ENCODE measurements at places on chromosomes 5 and 9.

GRCh38 chr5:92002721-92003274, 619.7 kb upstream of the ARRDC3 start:
- no peak for DNase-seq

DNA sequence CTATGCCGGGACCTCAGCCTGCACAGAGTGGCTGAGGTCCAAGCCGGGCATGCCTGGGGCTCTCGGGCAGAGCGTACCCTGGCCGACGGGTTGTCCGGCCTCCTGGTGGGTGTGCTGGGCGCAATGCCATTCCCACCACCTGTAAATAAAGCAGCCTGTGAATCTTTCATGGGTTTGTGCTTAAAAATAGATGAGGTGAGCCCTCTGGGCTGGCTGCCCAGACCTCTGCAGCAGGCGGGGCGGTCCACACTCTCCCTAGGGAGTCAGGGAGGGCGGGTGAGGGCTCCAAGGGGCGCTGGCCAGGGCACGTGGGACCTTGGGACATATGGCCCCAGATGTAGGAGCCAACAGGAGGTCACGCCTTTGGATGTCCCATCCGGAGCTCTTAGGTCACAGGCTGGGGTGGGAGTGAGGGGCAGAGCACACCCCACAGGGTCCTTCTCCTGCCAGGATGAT, 3.6 kb upstream of the AGPAT2 start:
- DNase-seq, result no peak

DNA sequence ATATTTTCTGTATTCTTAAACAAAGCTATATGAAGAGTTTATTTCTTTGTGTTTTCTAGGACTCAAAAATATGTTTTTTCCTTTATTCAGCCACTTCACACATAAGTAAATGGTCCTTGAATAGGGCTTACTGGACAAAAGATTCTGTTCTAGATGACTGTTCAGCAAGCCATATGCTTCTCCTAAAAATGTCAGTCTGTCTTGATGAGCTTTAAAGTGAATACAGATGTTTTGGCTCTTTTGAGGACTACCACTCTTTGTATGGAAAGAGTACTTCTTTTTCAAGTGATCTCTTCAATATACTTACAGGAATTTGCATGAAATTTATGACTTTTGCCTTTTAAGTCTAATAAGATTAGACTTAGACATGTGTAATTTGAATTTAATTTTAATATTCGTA, 8.4 kb downstream of the NDUFS4 start:
- DNase-seq, result no peak

GRCh38 chr9:31824860-31825259, 559.6 kb upstream of the ACO1 start:
- DNase-seq, result no peak

GRCh38 chr9:119951090-119951489, 581.9 kb upstream of the BRINP1 start:
- no peak for DNase-seq

- DNase-seq, result no peak
These were observed 25.1 kb downstream of the GDNF start for GRCh38 chr5:37814699-37815098.

DNA sequence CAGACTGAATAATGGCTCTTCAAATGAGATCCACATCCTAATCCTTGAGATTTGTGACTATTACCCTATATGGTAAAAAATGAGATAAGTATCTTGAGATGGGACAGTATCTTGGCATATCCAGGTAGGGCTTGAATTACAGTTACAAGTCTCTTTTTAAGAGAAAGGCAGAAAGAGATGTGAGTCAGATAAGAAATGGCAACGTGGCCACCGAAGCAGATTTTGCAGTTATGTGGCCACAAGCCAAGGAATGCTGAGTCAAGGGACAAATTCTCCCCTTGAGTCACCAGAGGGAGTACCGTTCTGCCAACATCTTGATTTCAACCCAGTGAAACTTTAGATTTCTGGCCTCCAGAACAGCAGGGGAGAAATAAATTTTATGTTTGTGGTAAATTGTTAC, 1983.0 kb upstream of the C9orf72 start:
- no peak for DNase-seq

GRCh38 chr5:111935009-111935408, 178.0 kb upstream of the NREP start:
- no peak for DNase-seq

- DNase-seq, result no peak
These were observed 115.3 kb downstream of the UNC13B start for GRCh38 chr9:35277171-35277520.

DNA sequence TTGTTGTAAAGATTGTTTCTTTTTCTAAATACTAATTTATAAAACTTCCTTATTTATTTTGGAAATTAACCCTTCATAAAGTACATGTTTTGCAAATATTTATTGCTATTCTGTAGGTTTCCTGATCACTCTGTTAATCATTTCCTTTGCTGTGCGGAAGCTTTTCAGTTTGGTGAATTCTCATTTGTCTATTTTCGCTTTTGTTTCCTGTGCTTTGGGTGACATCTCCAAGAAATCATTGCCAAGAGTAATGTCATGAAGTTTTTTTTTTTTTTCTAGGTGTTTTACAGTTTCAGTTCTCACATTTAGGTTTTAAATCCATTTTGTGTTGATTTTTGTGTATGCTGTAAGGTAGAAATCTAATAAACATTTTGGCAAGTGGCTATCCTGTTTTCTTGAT, 1899.8 kb upstream of the ACO1 start:
- DNase-seq, result no peak

DNA sequence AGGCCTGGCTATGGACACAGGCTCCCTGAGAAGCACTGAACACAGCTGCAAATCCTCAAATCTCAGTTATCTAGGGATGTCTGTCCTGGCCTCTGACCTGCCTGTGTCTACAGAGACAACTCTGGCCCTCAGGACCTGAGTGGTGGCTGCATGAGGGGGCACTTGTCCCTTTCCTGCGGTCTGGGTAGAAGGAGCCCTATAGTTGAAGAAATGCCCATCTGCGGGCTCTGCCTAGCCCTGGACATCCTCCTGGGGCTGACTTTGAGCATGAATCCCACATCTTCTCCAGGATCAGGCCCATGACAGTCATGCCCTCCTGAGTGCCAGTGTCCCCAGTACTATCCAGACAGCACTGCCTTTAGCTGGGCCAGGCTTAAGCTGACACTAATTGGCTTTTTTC, 10.0 kb downstream of the DNAJB5 start:
- no peak for DNase-seq

- no peak for DNase-seq
These were observed 192.2 kb downstream of the C9orf152 start for GRCh38 chr9:110015759-110016158.

DNA sequence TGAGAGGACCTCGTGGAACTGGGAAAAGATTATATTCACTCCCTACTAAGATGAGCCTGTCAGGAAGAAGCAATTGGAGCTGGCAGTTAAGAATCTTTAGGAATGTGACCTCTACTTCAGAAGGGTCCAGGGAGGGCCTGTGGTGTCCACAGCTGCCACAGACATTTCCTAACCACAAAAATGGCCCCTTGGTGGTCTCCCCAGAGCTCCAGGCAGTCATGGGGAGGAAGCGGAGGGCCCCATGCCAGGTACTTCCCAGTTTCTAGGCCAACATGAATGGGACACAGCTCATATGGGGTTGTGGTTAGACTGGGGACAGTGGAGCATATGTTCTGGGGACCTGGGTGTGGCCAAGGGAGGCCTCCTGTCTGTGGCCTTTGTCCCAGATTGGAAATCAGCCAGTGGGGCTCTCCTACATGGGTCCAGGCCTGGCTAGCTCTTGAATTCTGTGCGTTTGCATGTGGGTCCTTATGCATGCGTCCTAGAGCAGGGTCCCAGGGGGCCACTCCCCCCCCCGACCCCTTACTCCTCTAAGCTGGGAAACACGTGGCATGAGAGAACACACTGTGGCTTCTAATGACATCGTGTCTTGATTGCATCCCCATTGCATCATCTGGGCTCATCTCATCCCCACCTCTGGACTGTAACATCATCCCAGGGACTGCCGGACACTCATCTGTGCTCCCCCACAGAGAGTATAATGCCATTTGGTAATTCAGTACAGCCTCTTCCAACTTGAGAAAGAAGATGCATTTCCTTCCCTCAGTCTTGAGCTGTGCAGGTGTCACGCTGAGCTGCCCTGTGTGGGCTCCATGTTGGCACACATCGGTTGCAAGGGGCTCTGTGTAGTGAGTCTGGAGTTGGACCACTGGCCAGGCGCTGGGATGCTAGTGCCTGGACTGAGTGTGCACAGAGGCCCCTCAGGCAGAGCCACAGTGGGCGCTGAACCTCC, 31.3 kb downstream of the IRF1 start:
- DNase-seq, result no peak

DNA sequence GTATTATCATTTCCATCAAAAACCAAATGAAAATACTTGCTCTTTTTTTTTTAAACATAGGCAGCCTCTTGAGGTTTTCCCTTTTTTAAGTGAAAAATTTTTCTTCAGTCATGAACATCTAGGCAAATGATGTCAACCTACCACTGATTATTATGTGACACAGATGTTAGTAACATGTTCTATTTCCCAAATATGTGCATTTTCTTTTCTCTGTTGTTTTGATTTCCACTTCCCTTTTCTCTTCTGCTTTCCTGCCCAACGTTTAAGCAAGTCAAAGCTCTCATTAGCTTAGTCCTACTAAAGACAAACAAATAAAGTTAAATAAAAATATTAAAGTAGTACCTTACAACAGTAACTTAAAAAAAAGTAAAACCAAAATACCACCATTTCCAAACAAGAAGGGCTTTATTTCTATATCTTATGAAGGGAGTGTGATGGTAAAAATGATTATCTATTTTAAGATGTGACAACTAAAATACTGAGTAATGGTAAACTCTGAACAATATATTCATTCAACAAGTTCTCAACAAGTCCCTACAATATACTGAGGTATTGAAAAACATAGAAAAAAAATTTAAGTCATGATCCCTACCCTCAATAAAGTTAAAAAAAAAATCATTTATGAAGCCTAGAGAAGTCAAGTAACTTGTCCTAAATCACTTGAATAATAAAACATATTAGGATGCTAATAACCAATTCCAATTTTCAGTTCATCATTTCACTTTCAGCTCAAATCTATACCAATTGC, 9.4 kb downstream of the SLC38A9 start:
- no peak for DNase-seq

DNA sequence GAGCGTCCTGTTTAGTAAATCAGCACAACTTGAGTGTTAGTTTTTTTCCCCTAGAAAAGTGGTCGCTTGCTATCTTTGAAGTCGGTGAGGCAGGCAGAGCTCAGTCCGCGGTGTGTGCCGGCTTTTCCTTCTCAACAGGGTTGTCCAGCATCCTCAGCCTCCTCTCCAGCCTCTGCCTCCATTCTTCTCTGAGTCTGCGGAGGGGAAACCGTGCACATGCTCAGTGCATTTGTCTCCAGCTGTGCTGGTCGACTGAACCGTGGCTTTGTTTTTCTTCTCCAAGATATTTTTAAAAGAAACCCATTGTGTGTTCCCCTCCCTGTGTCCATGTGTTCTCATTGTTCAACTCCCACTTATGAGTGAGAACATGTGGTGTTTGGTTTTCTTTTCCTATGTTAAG, 25.3 kb downstream of the FAM240B start:
- no peak for DNase-seq

DNA sequence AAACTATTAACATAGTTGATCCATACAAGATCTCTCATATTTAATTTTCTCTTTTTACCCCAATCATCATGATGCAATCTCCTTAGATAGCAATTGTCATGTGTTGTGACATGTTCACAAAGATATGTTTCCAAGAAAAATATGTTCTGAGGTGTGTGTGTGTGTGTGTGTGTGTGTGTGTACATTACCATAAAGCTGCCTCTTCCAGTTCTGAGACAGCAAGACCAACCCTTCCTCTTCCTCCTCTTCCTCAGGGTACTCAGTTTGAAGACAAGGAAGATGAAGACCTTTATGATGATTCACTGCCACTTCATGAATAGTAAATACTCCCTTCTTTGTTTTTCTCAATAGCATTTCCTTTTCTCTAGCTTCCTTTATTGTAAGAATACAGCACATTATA, 303.3 kb upstream of the PRDM9 start:
- no peak for DNase-seq

DNA sequence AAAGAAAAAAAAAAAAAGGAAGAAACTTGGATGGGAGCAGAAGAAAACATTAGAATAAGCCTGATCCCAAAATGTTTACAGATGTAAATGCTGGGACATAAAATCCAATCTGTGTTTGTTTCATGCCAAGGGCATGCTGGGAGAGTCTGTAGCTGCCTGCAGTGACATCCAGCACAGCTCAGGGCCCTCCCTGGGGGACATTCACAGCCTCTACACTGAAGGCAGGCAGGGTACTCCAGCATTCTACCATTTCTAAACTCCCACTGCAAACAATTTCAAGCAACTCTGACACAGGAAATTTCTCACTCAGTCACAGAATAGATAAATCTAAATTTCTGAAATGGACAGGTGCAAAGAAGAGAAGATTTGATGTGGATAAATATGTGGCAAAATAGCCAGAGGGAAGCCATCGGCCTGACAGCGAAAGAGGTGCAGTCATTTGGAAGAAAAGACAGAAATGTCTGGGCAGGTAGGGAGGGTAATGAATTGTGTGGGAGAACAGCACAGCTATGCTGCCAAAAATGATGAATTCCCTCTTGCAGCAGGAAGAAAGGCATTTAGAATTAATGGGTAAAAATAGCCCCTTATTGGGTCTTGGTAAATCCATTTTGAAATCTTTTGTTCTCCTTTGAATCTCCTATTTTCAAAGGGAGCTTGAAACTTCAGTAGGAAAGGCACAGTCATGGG, 199.4 kb downstream of the MED10 start:
- no peak for DNase-seq

- DNase-seq, result no peak
These were observed 287.8 kb upstream of the RASA1 start for GRCh38 chr5:86979811-86980411.

DNA sequence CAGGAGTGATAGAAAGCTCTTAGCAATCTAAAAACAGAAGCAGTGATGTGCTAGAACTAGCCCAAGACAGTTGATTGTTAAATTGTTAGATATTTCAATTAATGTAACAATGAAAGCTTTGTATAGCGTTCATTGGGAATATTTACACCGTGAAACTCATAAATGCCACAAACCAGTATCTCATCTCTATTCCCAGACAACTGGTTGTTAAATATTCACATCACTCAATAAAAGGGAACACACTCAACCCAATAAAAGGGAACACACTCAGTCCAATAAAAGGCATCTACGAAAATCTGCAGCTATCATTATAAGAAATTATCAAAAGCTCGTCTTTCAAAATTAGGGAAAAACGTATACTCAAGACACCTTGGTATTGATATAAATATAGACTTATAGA, 270.9 kb downstream of the CYLC2 start:
- no peak for DNase-seq

DNA sequence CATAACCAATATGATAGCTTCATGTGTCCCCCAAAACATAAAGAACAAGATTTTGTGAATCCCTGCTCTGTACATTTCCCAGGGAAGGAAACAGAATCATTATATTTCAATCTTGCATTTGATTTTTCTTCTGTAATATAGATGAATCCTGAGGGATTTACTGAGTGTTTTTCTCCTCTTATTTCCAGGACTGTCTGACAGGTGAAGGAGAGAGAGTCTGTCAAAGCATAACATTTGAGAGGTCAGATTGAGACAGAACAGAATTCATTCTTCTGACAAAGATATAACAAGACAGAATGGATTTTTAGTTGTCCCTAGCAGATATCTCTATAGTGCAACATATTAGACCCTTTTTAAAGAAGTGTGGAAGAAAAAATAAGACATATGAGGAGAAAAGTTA, 354.5 kb upstream of the IZUMO3 start:
- DNase-seq, result no peak
